H4 (cell line): ENCODE measurements at places on chromosomes 2 and 18.
A peak's percentile ranks its signal among the peaks of the same experiment; 100 is the strongest.

DNA sequence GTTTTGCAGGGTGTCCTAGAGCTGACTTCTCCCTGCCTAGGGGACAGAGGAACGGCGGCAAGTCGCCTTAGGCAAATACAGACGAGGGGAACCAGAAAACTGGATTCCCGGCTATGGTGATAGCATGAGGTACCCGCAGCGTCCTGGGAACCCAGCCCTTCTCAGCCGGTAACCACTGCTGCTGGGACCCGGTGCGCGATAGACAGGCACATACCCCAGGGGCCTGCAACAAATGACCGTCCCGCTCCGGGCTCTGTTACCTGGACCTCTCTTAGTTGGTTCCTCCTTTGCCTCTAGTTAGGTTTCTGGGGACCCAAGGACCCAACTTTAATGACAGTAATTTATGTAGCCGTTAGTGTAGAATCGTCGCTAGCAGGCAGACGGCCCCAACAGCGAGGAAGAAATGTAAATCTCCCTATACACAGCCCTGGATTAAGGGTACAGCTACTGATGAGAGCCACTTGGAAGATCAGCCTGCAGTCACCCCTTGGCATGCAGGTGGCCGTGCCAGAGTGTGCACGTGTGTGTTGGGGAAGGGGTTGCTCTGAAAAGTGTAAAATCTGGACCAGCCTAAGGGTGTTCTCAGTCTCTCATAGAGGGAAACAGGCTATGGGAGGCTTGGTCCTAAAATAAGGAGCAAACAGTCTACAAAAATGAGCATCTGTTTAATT lies 819 bp upstream of the SERPINE2 start:
- DNase-seq = no peak

GRCh38 chr2:128626760-128627511 lies 308.3 kb upstream of the HS6ST1 start:
- DNase-seq = no peak

GRCh38 chr2:96202152-96202854 lies 6.3 kb downstream of the STARD7 start:
- DNase-seq = no peak

DNA sequence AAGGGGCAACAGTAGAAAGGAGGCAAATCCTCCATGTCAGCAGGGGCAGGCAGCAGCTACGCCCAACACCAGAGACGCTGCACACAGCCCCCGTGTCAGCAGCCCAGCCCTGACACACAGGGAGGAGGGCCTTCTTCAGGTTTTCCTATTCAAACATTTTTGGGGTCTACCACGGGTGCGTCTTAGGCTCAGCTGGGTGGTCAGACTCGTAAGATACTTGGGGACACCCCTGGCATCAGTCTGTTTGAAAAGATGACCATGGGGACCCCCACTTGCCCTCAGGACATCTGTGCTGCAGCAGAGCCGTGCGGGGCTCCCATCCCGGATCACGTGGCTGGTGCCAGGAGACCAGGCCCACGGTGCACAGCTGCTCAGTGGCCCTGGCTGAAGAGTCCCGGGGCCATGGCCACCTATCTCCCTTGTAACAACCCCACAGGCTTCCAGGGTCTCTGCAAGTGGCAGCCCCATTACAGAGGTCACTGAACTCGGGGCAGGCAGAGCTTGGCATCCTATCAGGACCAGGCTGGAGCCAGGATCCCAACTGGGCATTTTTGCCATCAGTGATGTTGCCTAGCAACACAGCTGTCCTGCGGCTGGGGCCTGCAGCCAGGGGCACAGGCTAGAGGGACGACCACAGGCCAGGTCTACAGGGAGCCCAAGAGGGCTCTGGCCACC lies 82.5 kb downstream of the EDAR start:
- DNase-seq = no peak

GRCh38 chr2:54534625-54535024 lies 78.5 kb downstream of the SPTBN1 start:
- DNase-seq = no peak

GRCh38 chr2:47499621-47500309 lies 96.8 kb downstream of the MSH2 start:
- no peak for DNase-seq

GRCh38 chr2:20447437-20448245 lies 767 bp downstream of the RHOB start:
- DNase-seq = no peak

- DNase-seq = no peak
Observed at GRCh38 chr2:230127195-230127594, 58.5 kb upstream of the SLC16A14 start.

DNA sequence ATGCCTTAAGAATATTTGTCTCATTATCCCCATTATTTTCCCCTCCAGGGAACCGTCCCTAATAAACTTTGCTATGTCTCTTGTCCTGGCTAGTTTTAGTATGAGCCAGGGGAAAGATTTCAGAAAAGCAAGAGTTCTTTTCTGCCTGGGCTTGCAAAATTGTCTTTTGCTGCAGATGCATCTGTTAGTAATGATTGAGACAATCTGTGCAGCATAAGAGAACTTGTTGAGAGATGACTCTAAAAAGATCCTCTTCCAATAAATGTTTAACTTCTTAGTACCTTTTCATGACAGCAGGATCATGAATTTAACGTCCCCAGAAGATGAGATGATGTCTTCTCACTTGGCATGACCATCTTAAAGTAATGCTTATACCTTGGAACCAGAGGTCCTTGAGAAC lies 172.5 kb upstream of the CREB1 start:
- no peak for DNase-seq

GRCh38 chr2:121237980-121238665 lies 46.9 kb downstream of the TFCP2L1 start:
- no peak for DNase-seq

GRCh38 chr2:11742702-11743357 lies 3.6 kb upstream of the LPIN1 start:
- no peak for DNase-seq

- peak; percentile 57 for DNase-seq
Observed at GRCh38 chr18:79644006-79644665, 35.5 kb upstream of the CTDP1 start.

- no peak for DNase-seq
Observed at GRCh38 chr18:58416704-58417683, 211.9 kb downstream of the ALPK2 start.

GRCh38 chr2:205053827-205054410 lies 508.6 kb downstream of the PARD3B start:
- DNase-seq = no peak

DNA sequence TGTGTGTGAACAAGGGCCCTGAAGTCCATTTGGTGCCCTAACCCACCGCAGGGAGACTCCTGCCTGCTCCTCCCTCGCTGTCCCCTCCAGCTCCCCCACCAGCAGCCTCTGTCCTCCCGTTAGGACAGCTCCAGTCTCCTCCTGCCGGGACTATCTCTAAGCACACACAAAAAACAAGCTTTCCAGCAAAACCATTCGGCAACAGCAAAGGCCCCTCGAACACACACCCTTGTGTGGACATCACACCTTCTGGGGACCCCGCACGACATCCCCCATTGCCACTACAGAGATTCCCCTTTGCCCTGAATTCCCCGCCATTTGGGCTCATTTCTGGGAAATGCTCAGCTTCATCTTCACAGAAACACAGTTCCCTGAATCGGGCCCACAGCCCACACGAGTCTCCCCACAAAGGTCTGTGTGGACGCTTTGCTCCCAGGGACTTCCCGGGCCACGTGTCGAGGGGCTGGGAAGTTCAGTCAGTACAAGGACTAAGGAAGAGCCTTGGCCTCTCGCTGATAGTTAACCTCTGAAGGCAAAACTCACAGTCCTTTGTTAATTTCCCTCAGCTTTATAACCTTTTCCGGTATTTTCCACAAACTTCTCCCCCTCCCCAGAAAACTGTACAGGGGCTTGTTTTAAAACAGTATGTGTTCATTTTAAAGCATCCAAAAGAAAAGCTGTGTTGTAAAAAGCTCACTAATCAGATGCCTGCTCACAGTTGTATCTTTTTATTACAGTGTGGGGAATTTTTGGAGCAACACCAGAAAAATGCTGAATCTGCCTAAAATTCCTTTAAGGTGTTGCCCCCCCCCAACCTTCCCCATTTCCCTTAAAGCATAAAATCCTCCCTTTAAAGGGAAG lies 25.9 kb downstream of the SMAD7 start:
- no peak for DNase-seq

DNA sequence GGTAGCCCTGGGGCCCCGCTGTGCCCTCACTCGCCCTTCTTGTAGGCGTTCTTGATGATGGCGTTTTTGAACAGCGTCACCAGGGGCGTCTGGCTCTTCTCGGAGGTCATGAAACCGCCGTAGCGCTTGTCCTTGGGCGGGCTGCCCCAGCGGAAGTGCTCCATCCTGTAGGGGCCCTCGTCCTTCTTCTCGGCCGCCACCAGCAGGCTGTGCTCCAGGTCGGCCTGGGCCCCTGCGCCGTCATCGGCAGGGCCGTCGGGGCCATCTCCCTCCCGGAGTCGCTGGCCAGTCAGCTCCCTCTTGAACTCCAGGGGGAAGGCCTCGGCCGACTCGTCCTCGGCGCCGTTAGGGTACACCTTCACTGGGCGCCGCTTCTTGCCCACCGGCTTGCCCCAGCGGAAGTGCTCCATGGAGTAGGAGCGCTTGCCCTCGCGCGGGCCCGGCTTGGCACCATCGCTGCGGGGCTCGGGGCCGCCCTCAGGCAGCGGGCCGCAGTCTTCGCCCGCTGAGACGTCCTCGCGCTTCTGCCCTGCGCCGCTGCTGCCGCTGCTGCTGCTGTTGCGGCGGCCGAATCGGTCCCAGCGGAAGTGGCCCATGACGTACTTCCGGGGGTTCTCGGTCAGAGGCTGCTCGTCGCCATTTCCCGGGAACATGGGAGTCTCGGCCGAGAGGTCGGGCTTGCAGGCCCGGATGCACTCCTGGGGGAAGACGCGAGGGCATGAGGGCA lies 7.2 kb downstream of the POMC start:
- no peak for DNase-seq

- DNase-seq = no peak
Observed at GRCh38 chr2:199018826-199019225, 438.9 kb downstream of the SATB2 start.

- DNase-seq = peak; percentile 49
Observed at GRCh38 chr2:209933499-209934483, 68.6 kb upstream of the RPE start.

DNA sequence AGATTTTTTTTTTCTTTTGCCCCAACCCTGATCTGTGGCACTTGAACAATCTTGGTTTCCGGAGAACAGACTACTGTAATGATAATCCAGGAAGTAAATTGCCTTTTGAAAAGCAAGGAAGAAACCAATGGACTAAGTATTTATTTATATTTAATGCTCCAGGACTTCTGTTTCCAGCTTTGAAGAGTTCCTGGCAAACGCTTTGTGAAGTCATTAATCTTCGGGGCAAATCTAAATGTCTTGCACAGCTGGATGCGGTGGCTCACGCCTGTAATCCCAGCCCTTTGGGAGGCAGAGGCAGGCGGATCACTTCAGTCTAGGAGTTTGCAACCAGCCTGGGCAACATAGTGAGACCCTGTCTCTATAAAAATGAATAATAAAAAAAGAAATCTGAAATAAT lies 135.1 kb upstream of the GATA6 start:
- DNase-seq = no peak

- DNase-seq = no peak
Observed at GRCh38 chr2:145228506-145228905, 708.6 kb upstream of the ZEB2 start.

DNA sequence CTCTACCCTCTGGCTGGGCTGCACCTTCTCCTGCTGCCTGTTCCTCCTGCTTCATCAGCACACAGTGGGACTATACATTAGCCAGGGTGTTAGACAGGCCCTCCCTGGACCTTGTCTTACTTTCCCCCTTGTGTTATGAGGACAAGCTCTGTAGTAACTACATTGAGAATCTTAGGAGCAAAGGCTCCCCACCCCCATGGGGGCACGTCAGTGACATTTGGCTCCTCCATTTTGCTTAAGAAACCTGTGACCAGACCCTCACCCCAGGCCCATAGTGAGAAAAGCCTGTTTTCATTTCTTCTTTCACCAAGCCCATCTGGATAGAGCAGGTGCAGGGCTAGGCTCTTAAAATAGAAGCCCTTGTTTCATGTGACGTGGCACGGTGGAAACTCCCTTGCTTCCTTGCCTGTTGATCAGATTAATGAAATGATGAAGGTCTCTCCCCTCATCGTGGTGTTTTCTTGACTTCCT lies 146.7 kb downstream of the RPIA start:
- no peak for DNase-seq

DNA sequence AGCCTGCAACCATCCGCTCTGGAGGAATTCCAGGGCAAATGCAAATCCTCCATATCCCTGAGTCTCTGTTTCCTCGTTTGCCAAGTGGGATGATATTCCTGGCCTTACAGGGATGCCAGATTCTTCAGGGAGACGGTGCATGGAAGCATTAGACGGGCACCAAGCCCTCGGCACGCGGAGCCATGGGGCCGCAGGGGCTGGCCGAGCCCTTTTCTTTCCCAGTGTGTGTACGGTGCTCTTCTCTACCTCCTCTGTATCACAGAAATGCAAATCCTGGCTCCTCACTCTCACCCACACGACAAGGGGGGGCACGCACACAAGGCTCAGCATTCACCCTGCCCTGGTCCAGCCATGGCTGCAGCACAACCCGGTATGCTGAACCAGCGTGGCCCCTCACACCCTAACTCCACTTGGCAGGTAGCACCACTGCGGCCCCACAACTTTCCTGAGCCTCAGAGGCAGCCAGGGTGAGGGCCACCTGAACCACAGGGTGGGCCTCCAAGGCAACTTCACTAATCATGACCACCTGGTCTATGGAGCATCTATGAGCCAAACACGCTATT lies 64.1 kb upstream of the SALL3 start:
- no peak for DNase-seq

DNA sequence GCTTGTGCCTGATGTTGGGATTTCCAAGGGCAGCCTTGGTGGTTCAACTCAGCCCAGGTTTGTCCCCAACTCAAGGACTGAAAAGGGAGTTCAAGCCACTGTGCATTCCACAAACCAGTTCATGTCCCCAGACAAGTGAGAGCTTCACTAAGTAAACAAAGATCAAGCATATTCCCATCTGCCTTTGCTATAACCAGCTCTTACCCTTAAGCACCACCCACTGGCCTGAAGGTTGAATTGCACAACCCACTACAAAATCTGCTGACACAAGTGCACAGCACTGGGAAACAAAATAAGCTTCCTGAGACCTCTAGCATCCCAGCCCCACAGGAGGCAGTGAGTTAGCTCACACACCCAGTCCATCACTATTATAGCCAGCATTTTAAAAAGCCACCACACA lies 516.7 kb downstream of the NR4A2 start:
- peak; percentile 59 for DNase-seq

GRCh38 chr2:111896576-111896975 lies 1.8 kb upstream of the MERTK start:
- no peak for DNase-seq

DNA sequence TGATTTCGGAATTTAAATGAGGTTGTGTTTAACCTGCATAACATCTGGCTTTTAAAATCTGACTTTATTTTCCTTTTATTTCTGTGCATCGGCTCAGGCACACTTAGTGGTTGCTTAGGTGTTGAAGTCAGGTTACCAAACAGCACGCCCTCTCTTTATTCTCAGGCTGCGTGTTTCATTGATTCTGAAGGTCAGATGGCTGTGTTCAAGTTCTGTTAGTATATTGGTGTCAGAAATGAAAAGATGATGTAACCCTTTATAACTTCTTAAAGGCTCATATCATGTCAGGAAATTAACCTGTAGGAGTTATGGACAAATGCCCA lies 246.5 kb downstream of the LDLRAD4 start:
- DNase-seq = no peak
